K562 (cell line): ENCODE measurements at places on chromosomes 2 and 18. TPM values are rescaled to one million over a fixed set of nuclear protein-coding genes. Genes with fewer than 3 reads are reported as not detected.

Gene LHCGR
- total RNA-seq: not detected in 2 replicates

Gene SERPINB2
- total RNA-seq: not detected in 2 replicates

Gene DCC
- not detected in 2 replicates for total RNA-seq

Gene DHRS9
- 0.27 and 0.49 TPM in 2 replicates for total RNA-seq

Gene HOXD11
- not detected in 2 replicates for total RNA-seq

Gene FAM161A
- total RNA-seq: 0.72 and 0.80 TPM in 2 replicates

Gene OXER1
- total RNA-seq: not detected in 2 replicates

Gene TCF7L1
- total RNA-seq: 0.11 and 0.13 TPM in 2 replicates

Gene RAMP1
- 0.29 TPM in 1 of 2 replicates, not detected in the other for total RNA-seq

Gene SPP2
- total RNA-seq: not detected in 2 replicates

Gene CNTNAP5
- not detected in 2 replicates for total RNA-seq

Gene IL1RN
- not detected in 2 replicates for total RNA-seq

Gene MYO5B
- total RNA-seq: 0.13 and 0.27 TPM in 2 replicates

Gene C2orf78
- total RNA-seq: 0.18 and 0.22 TPM in 2 replicates

Gene DLX1
- total RNA-seq: 16.1 and 19.0 TPM in 2 replicates

Gene PLEKHA3
- total RNA-seq: 19.6 and 23.4 TPM in 2 replicates

Gene PTRHD1
- 48.9 and 51.4 TPM in 2 replicates for total RNA-seq

Gene ATP6V1B1
- total RNA-seq: not detected in 2 replicates

Gene EGR4
- total RNA-seq: not detected in 2 replicates

Gene WDR54
- total RNA-seq: 8.3 and 9.4 TPM in 2 replicates

Gene MTX2
- total RNA-seq: 70.2 and 70.4 TPM in 2 replicates

Gene L3MBTL4
- not detected in 2 replicates for total RNA-seq

Gene CDCA7
- total RNA-seq: 65.8 and 66.8 TPM in 2 replicates

Gene RAX
- not detected in 2 replicates for total RNA-seq

Gene ARHGAP15
- 4.2 and 5.1 TPM in 2 replicates for total RNA-seq
